ENCODE measurements at places on chromosomes 5 and 9.

- no peak for DNase-seq
Measured at GRCh38 chr9:14402583-14402982, 88.6 kb upstream of the NFIB start.

DNA sequence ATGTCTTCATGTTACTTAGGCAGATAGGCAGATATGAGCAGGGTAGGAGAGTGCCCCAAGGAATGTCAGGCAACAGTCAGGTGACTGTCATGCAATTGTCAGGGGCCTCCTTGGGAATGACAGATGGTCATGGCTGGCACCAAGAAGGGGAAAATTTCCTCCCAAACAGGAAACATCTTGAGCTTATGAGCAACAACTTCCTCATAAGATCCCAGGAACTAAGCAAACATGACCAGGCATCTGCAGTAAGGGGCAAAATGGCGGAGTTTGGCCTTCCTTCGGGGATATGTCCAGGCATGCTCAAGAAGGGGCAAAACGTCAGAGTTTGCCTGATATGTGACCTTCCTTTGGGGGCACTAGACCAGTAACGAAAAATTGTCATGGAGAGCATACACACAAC lies 591.8 kb downstream of the PDE4D start:
- DNase-seq = no peak

DNA sequence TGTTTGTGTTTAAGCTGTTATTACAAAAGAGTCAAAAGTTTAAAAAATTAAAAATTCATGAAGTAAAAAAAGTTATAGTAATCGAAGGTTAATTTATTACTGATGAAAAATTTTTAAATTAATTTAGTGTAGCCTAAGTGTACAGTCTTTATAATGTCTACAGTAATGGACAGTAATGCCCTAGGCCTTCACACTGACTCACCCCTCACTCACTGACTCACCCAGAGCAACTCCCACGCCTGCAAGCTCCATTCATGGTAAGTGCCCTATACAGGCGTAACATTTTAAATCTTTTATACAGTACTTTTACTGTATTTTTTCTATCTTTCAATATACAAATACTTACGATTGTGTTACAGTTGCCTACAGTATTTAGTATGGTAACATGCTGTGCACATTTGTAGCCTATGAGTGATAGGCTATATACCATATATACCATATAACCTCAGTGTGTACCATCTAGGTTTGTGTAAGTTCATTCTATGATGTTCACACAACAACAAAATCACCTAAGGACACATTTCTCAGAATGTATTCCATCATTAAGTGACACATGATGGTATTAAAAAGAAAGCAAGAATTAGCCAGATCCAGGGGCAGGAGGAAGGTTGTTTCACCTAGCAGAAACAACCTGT lies 40.1 kb downstream of the DCAF10 start:
- no peak for DNase-seq

GRCh38 chr9:73780916-73781315 lies 629.3 kb downstream of the ANXA1 start:
- no peak for DNase-seq

DNA sequence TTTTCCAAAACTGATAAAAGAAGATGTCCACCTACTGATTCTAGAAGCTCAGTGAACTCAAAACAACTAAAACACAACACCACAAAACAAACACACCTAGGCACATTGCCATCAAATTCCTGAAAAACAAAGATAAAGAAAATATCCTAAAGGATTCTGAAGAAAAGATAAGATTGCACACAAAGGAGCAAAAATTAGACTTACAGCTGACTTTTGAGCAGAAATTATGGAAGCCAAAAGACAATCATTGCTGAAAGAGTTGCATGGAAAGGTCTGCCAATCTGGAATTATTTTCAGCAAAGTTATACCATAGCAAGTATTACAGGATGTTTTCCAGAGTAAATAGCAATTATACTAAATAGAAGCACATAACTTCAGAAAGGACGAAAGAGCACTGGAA lies 128.2 kb upstream of the IRX2 start:
- no peak for DNase-seq

GRCh38 chr5:142296914-142297417 lies 27.9 kb downstream of the SPRY4 start:
- no peak for DNase-seq
